ENCODE measurements at places on chromosomes 12 and 14.

DNA sequence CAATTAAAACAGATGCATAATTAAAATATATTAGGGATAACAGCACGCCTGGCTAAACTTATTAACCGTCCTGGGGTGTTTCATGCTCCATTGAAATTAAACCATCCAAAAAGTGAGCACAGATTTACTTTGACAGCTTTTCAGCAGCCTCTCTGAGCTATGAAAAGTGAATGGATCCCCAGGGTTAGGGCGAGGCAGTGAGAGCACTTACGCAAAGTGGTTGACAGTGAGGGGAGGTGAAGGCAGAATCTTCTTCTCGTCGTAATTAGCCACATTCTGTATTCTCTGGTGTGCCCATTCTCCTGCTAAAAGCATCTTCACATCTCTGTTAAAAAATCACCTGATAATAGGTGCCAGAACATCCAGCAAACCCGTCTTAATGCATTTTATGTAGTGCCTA, 1.9 kb downstream of the TMTC2 start:
- DNase-seq: no peak

DNA sequence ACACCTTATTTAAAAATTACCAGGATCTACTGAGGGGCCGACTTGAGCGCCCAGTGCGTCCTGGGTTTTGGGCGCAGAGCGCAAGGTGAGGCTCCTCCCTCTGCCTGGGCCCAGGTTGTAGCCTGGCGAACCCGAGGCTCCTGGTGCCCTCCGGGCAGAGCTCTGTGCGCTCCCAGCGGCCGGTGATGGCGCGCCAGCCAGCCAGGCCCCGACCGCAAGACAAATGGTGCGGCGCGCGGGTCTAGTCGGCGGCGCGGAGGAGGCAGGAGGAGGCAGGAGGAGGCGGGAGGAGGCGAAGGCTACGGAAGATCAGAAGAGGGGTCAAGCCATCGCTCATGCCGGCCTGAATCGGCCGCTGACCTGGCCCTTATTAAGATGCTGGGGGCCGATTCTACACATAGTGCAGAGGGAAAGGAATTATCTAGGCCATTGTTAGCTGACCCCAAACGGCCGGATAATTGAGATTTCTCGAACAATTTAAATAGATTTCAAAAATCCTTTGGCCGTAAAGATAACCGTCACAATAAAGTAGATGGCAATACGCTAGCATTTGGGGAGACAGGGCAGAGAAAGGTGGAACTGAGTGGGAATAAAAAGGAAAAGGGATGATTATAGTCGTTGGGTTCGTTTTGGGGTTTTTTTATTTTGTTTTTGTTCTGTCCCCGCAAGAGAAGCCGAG, 2.8 kb downstream of the TBX5 start:
- no peak for DNase-seq

GRCh38 chr14:76810953-76811400, 1.7 kb downstream of the ANGEL1 start:
- DNase-seq: no peak

DNA sequence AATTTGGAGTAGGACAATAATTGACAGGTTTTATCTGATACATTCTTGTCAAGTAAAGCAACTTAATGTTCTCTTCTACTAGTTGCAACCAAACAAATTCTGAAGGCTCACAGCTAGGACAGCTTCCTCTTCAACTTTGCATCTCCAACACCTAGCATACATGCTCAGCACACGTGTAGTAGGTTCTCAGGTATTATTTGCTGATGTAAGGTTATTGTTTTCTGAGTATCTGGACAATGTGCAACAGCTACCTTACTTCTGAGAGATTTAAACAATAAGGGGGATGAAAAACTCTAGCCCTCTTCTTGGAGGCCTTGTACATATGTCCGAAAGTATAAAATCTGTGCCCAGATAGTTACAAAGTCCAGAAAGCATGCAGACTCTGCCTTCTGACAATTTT, 15.5 kb upstream of the FLRT2 start:
- DNase-seq: no peak

- no peak for DNase-seq
Observed at GRCh38 chr12:27394676-27395075, 51.9 kb upstream of the SMCO2 start.

DNA sequence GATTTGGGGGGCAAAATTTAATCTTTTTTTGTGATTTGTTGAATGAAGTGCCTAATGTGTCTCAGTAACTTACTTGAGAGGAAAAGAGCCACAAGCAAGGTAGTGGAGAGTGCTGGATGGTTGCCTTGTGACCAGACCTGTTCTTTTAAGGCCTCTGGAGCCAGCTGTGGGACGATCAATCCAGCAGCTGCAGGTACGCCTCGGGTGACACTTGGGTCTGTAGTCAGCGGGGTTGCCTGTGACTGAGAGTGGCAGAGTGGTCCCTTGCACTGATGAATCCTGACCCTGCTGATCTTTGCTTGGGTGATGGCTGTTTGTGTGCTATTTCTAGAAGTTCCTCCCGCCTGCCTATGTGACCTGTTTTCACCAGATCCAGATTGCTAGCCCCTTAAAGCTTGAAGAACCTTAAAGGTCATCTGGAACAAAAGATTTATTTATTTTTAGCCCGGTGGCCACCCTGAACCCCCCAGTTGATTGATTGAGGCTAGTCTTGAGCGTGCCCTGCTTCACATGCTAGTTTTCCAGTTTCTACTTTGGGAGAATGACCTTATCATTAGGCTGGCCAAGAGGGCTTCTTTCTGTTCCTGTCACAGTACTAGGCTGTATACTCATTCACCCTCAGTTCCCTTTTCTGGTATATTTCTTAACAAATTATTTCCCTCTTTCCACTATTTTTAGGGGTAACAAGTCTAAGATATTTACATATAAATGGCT, 23.2 kb downstream of the PRKCH start:
- no peak for DNase-seq

- DNase-seq: no peak
Observed at GRCh38 chr12:126545411-126545810, 1480.2 kb downstream of the AACS start.

- DNase-seq: no peak
Observed at GRCh38 chr14:25522116-25522515, 472.2 kb upstream of the STXBP6 start.

GRCh38 chr12:33926095-33926494, 96.2 kb upstream of the ALG10 start:
- DNase-seq: no peak

DNA sequence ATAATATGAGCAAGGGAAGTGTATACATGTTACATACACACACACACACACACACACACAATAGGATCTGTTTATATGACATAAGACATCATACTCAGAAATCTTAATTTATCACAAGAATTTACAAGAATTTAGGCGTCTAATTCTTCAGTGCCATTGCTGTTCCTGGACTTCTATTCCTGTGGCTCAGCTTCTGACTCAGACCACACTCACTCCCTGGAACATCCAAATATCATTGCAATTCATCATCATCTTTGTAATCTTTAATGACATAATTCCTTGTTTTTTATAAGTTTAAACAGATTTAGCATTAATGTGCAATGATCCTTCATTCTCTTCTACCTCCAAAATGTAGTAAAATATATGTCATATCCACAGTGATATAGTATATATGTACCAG, 544.2 kb downstream of the FOXG1 start:
- no peak for DNase-seq

DNA sequence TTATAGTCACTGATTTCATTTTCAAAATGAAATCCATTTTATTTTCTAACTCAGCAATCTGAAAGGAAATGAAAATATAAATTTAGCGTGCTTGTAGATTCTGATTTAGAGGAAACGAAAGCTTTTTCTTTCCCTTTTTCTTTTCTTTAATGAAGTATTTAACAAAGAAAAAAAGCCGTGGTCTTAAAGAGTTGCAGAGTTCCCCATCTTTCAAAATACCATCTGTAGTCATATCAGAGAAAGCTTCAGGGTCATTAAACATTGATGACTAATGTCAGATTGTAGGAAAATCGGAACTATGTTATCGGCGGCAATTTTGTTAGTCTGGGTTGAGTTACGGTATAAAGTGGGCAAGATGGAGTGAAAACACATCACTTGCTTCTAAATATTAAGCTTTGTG, 32.3 kb downstream of the DRAM1 start:
- DNase-seq: no peak

DNA sequence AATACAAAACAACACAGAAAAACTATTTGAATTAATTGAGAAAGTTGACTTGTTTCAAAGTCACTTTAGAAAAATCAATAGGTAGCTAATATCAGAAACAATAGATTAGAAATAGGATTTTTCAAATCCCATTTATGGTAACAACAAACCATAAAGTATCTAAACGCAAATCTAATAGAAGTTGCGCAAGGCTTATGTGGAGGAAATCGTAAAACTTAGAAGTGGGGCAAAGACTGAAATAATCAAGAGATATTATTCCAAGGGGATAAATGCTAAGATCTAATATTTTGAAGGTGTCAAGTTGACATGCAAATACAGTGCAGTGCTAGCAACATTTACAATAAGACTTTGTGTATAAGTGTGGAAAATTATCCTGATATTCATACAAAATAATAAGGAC, 87.2 kb downstream of the TRHDE start:
- no peak for DNase-seq

- DNase-seq: no peak
Observed at GRCh38 chr14:23173031-23173430, 10.4 kb downstream of the SLC7A8 start.

GRCh38 chr14:51219473-51220448, 20.3 kb upstream of the TMX1 start:
- no peak for DNase-seq

Data from caudate nucleus (tissue), 63 donors.